ENCODE measurements at places on chromosomes 16 and 17. TPM values are rescaled to one million over a fixed set of nuclear protein-coding genes. Genes with fewer than 3 reads are reported as not detected.

Gene KRT23
- total RNA-seq: 24.2 TPM

Gene HCRT
- not detected for total RNA-seq

Gene SLC16A11
- not detected for total RNA-seq

Gene JUP
- total RNA-seq: 895 TPM

GRCh38 chr17:1773696-1774181 is 11.9 kb downstream of the SERPINF1 start:
- no peak for DNase-seq

DNA sequence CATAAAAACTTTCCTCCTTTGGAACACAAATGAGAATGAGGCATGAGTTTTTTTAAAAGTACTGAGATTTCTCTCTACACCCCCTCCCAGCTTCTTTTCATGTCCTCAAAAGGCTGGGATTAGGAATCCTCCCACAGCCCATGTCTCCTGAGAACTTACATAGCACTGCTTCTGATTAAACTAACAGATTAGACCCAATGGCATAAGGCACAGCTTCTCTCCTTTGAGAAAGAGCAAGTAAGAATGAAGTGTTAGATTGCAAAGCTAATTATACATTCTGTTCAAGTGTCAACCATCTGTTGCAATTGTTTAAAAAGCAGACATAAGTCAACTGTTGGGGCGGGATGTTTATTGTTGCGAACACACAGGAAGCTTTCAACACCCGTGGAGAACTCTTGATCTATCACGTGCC is 715.1 kb downstream of the CDH11 start:
- no peak for DNase-seq

- DNase-seq: no peak
Measured at GRCh38 chr16:88891083-88891482, 24.6 kb upstream of the PABPN1L start.

GRCh38 chr16:8686031-8686621 is 11.7 kb downstream of the ABAT start:
- DNase-seq: no peak

Measured in kidney epithelial cell (primary cell).